ENCODE measurements at places on chromosomes 1 and 21. TPM values are rescaled to one million over a fixed set of nuclear protein-coding genes. Genes with fewer than 3 reads are reported as not detected.

The UBE2G2 gene
- polyA plus RNA-seq: 18.6 TPM

The ZBTB37 gene
- 0.59 TPM for polyA plus RNA-seq

The BCAN gene
- 11.1 TPM for polyA plus RNA-seq

The KDF1 gene
- not detected for polyA plus RNA-seq

The B4GALT2 gene
- polyA plus RNA-seq: 0.17 TPM

The ASTN1 gene
- polyA plus RNA-seq: 24.0 TPM

The USP21 gene
- polyA plus RNA-seq: 6.2 TPM

The RNF186 gene
- not detected for polyA plus RNA-seq

The VTCN1 gene
- not detected for polyA plus RNA-seq

The COL11A1 gene
- 2.6 TPM for polyA plus RNA-seq

The PDC gene
- not detected for polyA plus RNA-seq

The LAX1 gene
- not detected for polyA plus RNA-seq

The TBX15 gene
- not detected for polyA plus RNA-seq

The PRDM16 gene
- polyA plus RNA-seq: not detected

The CFAP141 gene
- polyA plus RNA-seq: not detected

The FCER1G gene
- polyA plus RNA-seq: 2.9 TPM
